ENCODE measurements at places on chromosomes 1 and 21.

GRCh38 chr1:2107586-2108212 is 57.5 kb downstream of the PRKCZ start:
- no peak for DNase-seq

DNA sequence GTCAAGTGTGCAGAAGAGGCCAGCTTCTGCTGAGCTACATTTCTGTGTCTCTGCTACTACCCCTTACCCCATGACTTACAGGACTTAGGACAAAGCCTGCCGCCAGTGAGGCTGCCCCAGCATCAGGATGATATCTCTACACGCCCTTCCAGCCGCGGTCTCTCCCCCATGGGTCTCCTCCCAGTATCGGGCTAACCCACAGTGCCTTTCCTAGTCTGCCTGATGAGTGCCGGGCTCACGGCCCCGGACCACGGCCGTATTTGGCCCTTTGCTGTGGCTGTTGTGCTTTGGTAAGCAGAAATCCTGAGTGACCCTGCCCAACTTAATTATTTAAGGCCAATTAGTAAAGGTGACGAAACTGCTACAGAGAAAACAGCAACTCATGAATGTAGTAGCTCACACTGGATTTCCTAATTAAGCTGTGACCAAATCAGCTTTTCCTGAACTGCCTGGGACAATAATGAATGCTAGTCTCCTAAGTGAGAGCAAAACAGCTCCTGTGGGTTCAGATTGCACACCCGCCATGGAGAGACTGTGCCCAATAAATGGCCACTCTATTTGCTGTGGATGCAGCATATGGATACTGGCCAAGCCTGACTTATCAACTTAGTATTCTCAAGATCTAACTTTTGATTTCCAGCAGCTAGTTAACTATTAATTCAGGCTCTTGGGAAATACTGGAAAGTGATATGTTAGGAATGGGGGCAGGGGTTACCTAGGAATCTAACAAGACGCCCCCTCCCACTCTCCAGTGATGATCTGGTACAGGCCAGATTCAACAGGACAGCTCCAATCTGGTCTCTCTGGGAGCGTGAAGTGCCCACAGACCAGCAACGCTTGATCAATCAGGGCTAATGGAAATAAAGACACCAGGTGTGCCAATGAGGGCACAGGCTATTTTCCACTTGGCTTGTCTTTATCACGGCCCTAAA is 123.3 kb upstream of the IFFO2 start:
- no peak for DNase-seq

DNA sequence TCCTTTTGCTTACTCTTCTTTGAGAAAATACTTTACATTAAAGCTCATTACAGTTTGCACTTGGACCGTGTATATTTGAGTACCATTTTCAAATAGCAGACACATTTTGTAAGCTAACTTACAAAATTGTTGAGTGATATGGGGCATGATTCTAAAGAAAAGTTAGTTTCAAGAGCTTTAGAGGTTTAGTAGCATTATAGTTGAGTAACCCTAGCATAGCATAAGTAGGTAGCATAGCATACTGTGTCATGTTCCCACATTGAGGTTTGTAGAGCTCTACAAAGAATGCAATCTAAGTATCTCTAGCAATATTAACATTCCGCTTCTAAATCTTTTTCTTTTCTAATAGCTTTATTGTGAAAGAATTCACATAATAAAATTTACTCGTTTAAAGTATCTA is 92.0 kb downstream of the ITSN1 start:
- DNase-seq = no peak

DNA sequence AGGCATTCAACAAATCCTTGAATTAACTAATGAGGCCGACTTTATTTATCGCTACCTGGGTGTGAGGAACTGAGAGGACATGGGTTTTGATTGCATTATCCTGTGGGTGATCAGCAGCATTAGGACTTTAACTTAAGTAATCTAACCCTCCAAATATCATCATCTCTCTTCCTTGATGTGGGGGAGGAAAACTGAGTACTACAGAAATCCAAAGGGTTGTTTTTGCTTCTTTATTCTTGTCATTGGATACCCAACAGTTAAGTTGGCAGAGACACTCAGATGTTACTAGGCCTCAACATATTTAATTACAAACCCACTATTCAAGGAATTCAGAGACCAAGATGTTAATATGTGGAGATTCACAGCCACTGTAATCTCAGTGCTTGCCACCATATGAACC is 97.4 kb upstream of the ST6GALNAC5 start:
- DNase-seq = no peak

- DNase-seq = no peak
Measured at GRCh38 chr1:230899841-230900251, 31.5 kb upstream of the C1orf198 start.
